Stimulated activated CD4-positive, alpha-beta T cell treated with anti-CD3 and anti-CD28 coated beads, TNF-alpha, amount 100 ng/mL, for 48 hours (primary cell): ENCODE measurements at places on chromosomes 3 and 15.

- DNase-seq, result no peak
Measured at GRCh38 chr3:98563661-98564281, 29.6 kb downstream of the CPOX start.

GRCh38 chr3:115903843-115904242, 280.5 kb downstream of the GAP43 start:
- no peak for DNase-seq

DNA sequence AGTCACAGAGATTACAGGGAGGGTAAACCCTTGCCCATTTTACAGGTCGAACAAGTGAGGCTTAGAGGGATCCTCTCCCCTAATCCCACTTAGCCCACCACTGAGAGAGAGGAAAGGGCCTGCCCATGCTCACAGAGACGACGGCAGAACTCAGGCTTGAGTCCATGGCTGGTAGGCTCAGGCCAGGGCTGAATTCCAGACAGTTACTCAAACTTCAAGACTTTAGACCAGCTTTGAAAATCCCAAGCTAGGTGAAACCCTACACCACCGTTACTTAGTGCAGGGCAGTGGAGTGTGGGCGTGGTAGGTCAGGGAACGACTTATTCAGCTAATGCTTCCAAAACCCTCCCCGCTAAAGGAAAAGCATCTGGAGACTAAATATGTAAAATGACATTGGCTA, 16.4 kb downstream of the GRIP2 start:
- DNase-seq, result no peak

GRCh38 chr3:62566022-62566557, 192.7 kb upstream of the FEZF2 start:
- no peak for DNase-seq

GRCh38 chr15:73948982-73949381, 22.7 kb downstream of the LOXL1 start:
- DNase-seq, result no peak

DNA sequence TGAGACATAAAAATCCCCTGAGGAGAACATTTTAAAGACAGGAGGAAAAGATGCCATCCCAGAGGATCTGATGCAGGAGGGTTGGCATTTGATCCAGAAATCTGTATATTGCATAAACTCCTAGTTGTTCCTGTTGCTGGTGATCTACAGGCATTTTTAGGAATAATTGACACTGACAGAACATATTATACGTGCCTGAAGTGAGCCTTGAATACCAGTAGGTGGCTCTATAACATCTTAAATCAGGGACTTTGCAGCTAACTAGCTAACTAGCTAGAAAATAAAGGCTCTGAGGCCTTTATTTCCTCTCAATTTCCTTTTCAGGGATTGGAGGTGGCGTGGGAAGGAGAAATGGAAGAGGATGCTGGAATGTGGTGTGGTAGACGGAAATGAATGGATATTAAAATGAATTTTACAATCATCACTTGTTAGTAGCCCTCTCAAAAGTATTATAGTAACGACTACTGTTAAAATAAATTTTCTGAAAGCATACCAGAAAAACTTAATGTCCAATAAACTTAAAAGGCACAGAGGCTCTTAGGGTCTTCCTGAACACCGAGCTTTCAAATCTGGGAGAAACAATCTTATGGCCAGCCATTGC, 73.8 kb upstream of the ZBED2 start:
- DNase-seq, result no peak

- DNase-seq, result no peak
Measured at GRCh38 chr3:4716706-4717362, 223.7 kb downstream of the ITPR1 start.

DNA sequence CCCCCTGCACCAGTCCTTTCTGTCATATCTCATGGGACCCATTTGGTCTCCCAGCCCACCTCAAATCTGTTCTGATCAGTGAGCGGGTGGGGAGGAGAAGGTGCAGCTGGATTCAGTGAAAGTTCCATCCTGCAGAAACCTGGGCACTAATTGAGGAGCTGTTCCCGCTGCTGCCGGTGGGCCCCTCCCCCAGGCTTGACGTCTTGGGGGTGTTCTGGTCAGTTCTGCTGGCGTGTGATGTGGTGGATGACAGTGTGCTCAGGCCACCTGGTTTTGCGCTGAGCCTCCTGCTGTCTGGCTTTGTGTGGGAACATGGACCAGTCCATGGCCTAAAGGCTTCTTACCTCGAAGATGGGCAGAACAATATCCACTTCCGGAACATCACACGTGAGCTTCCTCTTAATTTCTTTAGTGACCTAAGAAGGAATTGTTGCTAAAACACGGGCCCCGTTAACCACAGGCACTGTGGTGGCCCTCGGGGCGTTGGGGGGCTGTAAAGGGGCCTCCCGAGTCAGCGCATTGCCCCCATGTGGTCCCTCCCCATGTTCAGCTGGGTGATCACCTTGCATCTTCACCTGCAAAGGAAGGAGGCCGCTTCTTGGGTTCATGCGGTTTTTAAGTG, 59.7 kb downstream of the RGMA start:
- no peak for DNase-seq

DNA sequence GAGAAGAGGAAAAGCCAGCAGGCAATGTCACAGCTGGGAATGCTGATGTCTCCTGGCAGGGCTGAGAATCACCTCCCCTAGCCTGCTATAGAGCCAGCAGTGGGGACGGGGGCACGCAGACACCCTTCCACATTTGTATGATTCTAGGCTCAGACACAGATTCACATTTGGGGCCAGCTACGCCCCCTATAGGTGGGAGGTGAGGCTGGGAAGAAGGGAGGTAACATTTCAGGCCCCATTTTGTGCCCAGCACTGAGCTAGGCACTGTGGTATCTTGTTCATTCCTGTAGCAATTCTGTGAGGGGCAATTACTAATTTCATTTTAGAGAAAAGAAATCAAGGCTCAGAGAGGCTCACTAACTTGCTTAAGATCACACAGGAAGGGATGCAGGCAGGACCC, 15.9 kb upstream of the ACAD9 start:
- DNase-seq, result no peak

DNA sequence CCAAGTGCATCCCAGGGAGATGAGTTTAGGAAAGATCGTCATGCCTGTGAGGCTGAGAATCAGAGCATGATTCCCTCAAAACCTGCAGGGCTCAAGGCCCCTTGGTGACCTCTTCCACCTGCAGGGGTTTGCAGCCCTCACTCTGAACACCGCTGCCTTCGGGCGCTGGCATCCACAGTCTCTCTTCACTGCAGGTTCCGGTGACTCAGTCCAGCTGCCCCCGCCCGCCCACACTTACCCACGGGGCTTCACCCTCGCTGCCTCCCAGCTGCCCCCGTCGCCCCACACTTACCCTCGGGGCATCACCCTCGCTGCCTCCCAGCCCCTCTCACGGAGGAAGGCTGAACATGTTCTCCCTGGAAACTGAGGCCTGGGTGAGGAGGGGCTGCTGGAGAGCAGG, 277.1 kb downstream of the XXYLT1 start:
- DNase-seq, result no peak

DNA sequence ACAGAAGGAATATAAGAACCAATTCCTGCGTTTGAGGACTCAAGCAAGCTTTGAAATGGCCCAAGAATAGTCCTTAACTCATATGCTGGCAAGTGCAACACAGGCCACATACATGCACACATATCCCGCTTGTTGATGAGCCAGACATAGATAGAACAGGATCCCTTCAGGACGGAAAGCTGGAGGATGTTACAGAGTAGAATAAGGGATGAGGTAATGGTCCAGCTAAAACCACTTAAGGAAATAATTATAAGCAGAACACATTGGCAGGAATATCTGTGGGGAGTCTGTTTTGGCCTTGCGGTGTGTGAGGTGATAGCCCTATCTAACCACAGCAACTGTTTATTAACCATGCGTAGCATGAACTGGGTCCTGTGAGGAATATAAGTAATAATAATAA, 25.0 kb downstream of the SCG3 start:
- DNase-seq, result no peak

- DNase-seq, result no peak
Measured at GRCh38 chr3:43287500-43287873, 1.1 kb downstream of the SNRK start.
